Brain pericyte (primary cell): ENCODE measurements at places on chromosomes 7 and 10.

- no peak for DNase-seq
Measured at GRCh38 chr7:73626814-73627213, 2.5 kb upstream of the MLXIPL start.

DNA sequence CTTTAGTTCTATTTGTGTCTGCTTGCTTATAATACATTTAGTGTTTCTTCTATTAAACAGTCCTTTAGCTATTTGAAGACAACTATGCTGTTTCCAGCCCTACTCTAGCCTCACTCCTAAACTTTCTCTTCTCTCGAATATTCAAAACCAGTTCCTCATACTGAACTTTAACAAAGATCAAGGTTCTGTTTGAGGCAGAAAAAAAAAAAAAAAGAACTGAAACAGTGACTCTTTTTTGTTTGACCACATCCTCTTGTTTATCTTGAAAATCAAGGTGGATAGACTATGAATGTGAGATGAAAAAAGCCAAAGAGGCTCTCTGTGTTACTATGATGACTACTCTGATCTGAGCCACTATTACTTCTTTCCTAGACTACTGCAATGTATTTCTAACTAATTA lies 154.3 kb downstream of the ZNF365 start:
- no peak for DNase-seq

- DNase-seq: no peak
Measured at GRCh38 chr10:28538595-28538994, 5.7 kb downstream of the WAC start.

- no peak for DNase-seq
Measured at GRCh38 chr7:154186811-154187210, 134.6 kb downstream of the DPP6 start.

- DNase-seq: no peak
Measured at GRCh38 chr10:10125676-10126075, 892.0 kb upstream of the CELF2 start.

GRCh38 chr7:76397409-76398183 lies 11.9 kb downstream of the SSC4D start:
- DNase-seq: no peak

DNA sequence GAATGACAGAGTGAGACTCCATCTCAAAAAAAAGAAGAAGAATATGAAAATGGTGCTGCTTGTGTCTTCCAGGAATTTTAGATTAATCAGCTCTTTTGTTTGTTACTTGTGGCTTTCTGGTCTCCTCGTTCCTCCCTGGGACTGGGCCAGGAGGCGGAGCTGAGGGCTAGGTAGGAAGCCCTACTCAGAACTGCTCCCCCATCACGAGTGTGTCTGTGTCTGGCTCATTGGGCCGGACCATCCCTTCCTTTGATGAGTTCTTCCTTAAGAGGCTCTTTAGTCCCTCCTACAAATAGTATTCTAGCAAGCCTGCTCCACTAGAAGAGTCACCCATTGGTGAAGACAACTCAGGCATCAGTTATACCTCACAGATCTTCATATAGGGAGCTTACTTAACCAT lies 56.8 kb upstream of the YAE1 start:
- no peak for DNase-seq

DNA sequence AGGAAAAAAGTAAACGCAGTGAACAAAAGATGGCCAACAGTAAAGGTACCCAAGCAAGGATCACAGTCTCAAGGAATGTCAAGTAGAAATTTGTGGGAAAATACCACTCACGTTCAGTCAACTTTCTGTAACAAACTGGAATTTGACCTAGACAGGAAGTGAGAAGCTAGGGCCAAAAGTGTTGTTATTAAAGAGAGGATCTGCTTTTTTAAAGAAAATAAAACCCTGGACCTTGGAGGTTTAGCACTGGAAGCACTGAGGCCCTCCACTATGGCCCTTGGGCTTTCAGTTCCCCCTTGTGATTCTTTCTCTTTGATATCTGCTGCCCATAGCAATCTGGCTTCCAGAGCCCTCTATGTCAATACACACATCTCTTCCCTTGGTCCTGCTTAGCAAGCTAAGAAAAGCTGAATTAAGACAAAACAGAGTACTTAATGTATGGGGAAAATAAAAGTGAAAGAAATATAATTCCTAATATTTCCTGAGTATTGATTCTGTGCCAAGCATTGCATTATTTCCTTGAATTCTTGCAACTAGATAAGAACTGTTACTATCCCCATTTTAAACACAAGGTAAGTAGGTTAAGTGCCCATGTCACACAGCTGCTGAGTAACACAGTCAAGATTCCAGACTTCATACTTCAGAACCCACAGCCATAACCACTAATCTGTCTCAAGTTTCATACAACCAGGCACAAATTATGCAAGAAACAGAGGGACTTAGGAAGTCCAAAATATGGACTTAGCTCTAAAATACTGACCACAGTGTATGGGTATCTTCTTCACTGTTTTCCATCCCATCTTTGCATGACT lies 2.6 kb upstream of the ZNF438 start:
- DNase-seq: no peak

- no peak for DNase-seq
Measured at GRCh38 chr10:91860885-91861284, 48.4 kb downstream of the FGFBP3 start.

- no peak for DNase-seq
Measured at GRCh38 chr10:101400585-101400984, 46.6 kb downstream of the BTRC start.

DNA sequence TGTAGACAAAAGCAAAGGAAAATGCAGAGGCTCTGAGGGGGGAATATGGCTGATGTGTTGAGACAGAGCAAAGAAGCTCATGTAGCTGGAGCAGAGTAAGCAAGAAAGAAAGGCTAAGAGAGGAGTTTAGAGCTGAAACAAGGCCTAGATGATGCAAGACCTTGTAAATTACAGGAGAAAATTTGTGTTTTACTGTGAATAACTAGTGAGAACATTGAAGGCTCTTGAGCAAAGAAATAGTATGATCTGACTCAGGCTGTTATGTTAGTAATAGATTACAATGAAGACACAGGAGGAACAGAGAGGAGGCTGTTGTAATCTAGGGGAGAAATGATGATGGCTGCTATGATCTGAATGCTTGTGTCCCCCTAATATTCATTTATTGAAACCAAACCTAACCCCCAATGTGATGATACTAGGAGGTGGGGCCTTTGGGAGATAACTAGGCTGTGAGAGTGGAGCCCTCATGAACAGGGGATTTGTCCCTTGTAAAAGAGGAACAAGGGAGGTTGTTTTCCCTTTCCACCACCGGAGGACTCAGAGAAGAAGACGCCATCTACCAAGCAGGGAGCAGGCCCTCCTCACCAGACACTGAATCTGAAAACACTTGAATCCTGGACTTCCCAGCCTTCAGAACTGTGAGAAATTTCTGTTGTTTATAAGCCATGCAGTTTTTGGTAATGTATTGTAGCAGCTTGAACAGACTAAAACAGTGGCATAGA lies 394.9 kb downstream of the HTR7 start:
- DNase-seq: no peak

DNA sequence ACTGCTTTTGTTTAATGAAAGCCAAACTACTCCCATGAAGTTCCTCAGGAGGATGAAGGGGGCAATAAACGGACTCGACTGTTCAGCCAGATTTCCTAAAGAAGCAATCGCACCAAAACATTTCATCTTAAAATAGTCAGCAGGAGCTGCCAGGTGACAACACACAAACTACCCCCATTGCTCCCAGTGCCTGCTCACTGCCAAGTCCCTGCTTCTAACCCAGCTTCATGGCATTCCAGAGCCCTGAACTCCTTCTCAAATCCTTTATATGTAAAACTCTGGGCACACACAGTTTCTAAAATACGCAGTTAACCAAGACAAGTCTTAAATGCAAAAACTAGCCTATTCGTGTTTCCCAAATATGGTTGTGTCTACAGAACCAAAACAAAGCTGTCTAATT lies 110.0 kb downstream of the SORBS1 start:
- no peak for DNase-seq

DNA sequence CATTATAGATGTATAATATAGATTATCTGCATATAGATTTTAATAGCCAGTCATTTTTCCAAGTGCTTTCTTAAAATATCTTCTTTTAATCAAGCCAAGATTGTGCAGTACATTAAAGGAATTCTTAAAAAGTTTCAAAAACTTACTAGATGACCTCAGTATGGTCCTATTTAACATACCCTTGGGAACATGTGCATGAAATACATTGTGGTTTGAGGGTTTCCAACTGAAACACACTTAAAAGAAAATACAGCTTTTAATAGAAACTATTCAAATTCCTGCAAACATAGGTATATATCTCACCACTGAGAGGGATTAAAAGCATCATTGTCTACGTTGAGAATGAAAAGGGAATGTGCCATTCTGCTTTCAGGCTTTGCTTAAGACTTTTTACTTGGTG lies 364.9 kb downstream of the SUGCT start:
- no peak for DNase-seq

GRCh38 chr10:114412907-114413797 lies 8.8 kb upstream of the AFAP1L2 start:
- peak; percentile 48 for DNase-seq

GRCh38 chr7:22657479-22657878 lies 69.5 kb upstream of the IL6 start:
- no peak for DNase-seq

- DNase-seq: no peak
Measured at GRCh38 chr7:1232103-1232466, 587 bp upstream of the UNCX start.

DNA sequence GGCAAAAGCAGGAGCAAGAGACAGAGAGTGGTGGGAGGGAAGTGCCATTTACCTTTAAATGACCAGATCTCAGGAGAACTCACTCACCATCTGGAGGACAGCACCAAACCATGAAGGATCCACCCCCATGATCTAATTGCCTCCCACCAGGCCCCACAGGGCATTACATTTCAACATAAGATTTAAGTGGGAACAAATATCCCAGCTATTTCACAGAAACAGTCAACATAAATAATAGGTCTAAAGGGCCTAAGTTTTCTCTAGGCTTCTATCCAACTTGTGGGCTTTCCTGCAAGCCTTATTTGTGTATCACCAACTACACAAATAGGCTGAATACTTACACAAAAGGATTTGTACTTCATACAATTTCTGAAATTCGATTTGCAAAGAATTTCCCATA lies 196.8 kb upstream of the POT1 start:
- DNase-seq: peak; percentile 39

DNA sequence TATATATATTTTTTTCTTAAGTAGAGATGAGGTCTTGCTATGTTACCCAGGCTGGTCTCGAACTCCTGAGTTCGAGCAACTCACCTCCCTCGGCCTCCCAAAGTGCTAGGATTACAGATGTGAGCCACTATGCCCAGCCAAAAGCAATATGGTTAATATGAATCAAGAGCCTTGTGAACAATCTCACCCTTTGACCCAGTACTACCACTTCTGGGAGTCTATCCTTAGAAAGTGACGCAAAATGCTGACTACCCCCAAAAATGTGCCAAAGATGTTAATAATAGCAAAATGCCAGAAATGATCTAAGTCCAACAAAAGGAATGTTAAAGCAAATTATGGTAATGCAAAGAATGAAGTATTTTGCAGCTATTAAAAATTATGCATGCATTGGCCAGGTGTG lies 44.3 kb downstream of the HOXA1 start:
- DNase-seq: no peak

DNA sequence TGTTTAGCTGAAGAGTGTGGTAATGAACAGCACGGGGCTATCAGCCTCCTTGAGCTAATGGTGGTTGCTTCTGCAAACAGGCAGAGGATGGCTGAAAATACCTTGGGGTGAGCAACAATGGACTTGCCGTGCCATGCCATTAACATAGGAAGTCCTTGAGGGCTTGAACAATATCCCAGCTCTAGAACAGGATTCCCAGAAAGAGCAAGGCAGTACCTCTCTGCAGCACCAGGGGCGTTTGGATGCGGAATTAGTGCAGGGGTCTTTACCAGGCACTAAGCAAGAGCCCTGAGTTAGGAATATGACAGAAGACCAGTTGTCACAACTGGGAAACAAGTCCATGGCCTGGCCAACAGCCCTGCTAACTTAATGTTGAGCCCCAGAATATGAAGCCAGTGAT lies 143.2 kb upstream of the COBL start:
- DNase-seq: no peak

- no peak for DNase-seq
Measured at GRCh38 chr7:47407821-47408674, 173.9 kb downstream of the TNS3 start.

GRCh38 chr7:95026421-95027072 lies 119.2 kb downstream of the PPP1R9A start:
- DNase-seq: no peak

DNA sequence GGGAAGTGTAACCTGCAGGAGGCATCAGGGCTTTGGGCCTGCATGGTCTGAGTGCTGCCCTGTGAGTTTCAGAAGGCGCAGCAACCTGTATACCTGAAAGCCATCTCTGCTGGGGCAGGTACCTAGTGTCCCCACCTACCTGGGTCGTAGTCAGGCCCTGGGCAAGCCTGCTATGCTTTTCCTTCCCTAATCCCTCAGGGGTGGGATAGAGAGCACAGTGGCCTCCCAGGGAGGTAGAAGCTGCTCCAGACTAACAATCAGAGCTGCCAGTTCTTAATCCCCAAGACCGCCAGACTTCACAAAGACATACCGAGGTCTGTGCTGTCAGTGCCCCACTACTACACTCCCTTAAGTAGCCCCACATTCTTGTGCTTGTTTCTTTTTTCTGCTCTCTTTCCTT lies 52.0 kb downstream of the PTEN start:
- DNase-seq: no peak

GRCh38 chr7:4824120-4824775 lies 37.6 kb downstream of the PAPOLB start:
- no peak for DNase-seq

GRCh38 chr10:116254422-116255155 lies 18.4 kb downstream of the GFRA1 start:
- DNase-seq: no peak

GRCh38 chr10:44954962-44955361 lies 4.6 kb upstream of the RASSF4 start:
- DNase-seq: no peak

DNA sequence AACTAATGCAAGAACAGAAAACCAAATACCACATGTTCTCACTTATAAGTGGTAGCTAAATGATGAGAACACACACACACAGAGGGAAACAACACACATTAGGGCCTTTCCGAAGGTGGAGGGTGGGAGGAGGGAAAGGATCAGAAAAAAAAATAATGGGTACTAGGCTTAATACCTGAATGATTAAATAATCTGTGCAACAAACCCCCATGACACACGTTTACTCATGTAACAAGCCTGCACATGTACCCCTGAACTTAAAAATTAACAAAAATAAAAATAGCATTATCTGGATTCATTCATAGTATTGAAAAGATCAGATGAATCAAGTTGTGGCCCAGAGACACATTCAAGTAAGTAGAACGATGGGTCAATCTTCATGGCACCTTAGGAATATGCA lies 159.5 kb upstream of the POT1 start:
- no peak for DNase-seq

GRCh38 chr10:123585477-123586445 lies 80.4 kb upstream of the GPR26 start:
- DNase-seq: no peak

DNA sequence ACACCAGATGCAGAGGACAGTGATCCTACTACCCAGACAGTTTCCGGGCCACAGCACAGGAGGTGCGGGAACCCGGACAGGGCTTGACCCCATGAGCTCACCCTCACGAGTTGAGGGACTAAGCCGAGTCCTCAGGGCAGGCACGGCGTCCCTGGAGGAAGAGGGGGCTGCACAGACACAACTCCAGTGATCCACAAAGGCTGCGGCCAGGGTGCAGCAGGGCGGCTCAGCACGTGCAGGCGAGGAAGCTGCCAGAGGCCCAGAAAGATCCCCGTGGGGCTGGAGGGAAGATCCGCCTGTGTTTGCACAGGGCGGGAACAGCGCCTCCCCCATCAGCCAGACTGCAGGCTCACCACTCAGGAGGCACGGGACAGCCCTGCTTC lies 45.9 kb upstream of the TMEM72 start:
- DNase-seq: no peak
